ENCODE measurements at places on chromosomes 6 and 20. TPM values are rescaled to one million over a fixed set of nuclear protein-coding genes. Genes with fewer than 3 reads are reported as not detected.

GRM1 gene
- 6.7 TPM for polyA plus RNA-seq

SPDEF gene
- polyA plus RNA-seq = 0.22 TPM

EEF1A2 gene
- 690 TPM for polyA plus RNA-seq

AVP gene
- not detected for polyA plus RNA-seq

SMIM26 gene
- 57.0 TPM for polyA plus RNA-seq

GRCh38 chr6:93474733-93475179 lies 55.4 kb upstream of the EPHA7 start:
- no peak for DNase-seq

DNA sequence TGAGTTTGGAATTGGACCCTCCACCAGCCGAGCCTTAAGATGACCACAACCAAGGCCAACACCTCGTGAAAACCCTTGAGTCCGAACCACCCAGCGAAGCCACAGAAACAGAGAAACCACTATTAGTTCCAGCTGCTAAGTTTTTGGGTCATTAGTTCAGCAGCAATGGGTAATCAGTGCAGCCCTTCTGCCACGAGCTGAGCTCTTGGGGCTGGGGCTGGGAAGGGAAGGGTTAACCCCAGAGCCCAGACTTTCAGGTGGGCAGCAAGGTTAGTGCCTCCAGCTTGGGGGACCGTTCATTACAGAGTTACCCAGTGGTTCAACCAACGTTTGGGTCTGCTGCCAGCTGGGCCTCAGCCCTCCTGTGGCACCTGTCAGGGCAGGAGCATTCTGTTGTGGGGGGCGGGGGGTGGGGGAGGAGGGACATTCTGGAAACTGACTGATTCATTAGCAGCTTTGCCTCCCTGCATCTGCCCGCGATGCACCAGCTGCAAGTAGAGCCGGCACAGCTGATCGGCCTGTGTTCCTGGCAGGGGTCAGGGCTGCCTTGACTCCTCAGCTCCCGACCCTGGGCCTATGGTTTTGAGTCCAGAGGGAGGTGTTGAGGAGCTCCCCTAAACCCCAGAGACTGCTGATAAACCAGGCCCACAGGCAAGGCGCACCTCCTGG lies 52.7 kb downstream of the TGM2 start:
- DNase-seq = no peak

GRCh38 chr6:157961153-157961831 lies 20.4 kb upstream of the SYNJ2 start:
- DNase-seq = peak; percentile 82

DNA sequence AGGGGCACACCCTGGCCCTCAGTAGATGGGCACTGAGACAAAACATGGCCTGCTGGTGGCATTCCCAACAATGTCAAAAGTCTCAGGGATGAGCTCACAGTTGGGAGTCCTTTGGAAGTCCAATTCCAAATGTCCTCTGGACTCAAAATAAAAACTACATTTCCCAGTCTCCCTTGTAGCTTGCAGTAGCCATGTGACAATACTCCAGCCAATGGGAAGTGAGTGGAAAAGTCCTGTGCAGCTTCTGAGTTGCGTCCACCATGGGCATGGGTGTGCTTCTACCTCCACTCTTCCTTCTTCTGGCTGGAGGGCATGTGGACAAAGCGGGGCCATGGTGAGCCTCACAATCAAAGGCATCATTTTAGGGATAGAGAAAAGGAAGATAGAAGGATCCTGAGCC lies 5.8 kb upstream of the ADAM33 start:
- DNase-seq = no peak

- no peak for DNase-seq
Measured at GRCh38 chr6:143609972-143610371, 67.8 kb upstream of the PHACTR2 start.

DNA sequence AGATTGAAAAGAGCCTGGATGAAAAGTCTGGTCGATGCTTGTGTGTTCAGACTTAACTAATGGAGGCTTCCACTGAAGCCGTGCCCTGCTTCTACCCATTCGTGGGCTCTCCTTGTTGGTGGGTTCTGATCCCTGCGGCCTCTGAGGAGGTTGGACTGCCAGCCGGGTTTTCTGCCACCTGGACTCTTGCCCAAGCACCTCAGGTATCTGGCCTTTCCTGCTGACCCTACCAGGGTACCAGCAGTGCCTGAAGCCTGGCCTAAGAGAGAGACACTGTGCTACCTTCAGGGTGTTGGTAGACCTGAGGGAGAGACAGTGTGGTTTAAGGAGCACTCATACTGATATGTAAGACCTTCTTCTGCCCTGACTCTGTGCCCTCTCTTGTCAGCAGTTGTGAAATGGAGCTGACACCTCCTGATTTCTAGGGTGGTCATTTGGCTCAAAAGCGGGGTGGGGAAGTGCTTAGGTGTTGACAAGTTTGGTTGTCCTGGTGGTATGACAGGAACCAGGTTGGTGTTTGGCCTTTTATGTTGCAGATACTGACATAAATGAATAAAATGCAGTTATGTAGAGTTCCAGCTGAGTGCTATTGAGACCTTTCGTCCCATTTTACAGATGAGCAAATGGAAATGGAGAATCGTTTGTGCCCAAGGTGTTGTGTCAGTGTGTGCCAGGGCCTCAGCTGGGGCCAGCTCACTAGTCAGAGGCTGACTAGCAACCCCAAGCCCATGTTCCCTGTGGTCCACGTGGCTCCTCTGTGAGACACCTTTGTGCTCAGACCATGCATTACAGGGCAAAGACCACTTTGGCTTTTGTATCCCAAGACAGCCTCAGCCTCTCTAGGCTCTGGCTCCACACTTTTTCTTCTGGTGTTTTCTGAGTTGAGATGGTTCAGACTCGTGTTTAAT lies 3.1 kb downstream of the PLCG1 start:
- no peak for DNase-seq

DNA sequence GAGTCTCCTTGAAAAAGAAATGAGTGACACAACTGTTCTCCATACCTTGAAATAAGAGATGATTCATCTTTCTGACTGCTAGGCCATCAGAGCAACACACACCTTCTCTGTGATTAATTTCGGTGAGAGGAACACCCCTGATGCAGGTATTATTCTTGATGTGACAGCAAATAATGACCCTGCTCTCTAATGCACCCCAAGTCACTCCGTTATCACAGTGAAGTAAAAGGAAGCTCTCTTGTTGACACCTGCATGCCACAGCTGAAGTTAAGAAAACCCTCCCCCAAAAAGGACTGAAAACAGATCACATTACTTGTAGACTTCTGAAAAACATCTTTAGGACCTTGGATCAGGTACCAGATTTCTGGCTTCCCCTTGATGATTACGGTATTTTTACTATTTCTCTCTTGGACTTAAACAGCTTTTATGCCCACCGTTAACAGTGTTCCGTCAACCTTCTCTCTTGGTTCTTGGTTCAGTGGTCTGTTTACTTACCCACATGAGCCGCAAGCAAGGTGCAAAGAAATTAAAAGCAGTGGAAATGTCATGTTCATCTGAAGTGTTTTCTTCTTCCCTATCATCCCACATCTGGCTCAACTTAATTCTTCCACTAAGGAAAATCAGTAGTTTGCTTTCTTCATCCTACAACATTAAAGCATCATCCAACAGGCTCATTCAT lies 249.7 kb downstream of the GMPR start:
- no peak for DNase-seq

DNA sequence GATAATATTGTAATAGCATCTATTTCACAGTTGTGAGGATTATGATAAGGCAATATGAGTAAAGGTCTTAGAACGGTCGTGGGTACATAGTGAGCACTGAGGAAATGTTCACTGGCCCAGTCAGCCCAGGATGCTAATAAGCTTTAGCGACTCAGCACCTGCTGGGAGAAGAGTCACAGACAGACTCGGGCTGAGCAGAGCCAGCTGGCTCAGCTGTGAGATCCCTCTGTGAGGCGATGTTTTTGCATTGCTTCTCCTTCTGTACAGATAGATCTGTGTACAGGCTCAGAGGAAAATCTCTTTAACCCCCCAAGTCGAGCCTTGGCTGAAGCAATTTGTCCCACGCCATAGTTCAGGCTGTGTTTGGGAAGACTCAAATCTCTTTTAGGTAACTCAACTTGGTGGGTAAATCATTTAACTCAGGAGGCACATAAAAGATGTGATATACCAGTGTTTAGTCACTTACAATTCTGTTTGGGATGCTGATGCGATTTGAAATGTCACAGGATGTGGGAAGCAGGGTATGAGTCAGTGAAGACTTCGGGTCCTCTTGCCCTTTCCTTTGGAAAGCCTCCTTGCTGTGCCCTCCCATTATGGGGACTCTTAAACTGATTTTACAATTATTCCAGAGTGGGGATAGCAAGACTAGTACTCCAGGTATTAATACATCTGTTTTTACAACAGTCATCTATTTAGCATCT lies 53.1 kb downstream of the PHACTR1 start:
- DNase-seq = no peak

DNA sequence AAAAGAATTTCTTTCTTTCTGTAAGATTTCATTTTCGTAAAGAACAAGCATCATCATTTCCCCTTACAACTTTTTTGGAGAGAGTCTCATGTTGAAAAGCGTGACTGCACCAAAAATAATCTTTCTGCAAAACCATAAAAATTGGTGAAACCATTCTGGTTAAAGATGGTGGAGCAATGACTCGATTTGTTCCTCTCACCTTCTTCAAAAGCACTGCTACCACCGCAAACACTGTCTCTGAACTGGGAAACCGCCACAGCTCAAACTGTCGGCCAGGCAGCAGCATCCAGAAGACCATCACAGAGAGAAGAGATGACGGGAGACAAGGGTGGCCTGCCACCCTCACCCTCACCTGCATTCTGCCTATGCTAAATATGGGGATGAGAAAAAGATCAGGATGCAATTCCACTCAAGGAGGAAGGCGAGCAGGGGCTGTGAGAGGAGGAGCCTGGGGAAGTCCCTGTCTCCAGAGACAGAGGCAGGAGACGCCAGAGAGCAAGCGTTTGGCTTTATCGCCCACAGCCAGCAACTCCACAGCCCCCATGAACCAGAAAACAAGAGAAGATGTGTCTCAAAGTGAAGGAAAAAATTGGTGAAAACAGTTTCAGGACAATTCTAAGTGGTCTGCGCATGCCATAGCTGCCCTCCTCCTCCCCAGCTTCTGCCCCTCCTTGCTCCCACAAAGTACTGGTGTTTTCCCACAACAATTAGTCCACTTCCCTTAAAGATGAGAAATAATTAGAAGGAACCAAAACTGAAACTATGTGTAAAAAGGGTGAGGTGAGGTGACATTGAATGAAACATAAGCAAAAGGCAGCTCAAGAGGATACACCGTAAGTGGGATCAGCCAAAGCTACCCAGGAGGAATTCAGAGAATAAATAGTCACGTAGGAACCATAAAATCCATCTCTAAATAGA lies 255.5 kb downstream of the KIF16B start:
- no peak for DNase-seq

DNA sequence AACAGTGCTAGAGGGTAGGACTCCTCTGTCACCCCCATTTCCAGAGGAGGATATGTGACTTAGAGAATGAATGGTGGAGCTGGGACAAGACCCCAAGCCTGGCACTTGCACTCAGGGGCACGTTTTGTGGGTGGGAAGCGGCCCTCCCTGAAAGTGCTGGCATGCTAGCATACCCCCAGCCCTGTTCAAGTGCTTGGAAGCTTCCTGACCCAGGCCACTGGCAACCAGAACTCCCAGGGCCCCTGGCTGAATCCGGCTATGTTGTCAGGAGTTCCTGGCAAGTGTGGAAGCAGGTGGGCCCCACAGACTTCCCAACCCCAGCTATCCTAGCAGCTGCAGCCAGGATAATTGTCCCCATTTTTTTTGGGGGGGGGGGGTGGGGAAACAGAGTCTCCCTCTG lies 35.6 kb upstream of the TGM2 start:
- DNase-seq = no peak

GRCh38 chr6:31797588-31797987 lies 2.0 kb upstream of the VARS1 start:
- DNase-seq = no peak

- no peak for DNase-seq
Measured at GRCh38 chr6:116445102-116445501, 16.1 kb upstream of the CALHM6 start.

DNA sequence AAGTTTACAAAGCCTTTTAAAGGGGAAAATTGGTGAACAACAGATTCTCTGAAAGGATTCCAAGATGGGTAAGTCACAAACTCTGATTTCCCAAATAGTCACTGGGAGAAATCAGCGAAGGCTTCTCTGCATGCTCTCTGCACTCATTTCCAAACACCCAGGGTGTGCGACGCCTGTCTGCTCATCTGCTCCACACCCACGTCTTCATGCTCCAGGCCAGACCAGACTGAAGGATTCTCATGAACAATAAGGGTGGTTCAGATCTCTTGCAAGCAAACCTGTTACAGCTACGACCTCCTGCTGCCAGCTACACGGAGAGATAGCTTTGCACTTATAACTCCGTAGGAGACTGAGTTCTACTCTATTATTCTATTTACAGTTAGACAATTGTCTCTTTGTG lies 1.4 kb downstream of the MC3R start:
- DNase-seq = no peak

DNA sequence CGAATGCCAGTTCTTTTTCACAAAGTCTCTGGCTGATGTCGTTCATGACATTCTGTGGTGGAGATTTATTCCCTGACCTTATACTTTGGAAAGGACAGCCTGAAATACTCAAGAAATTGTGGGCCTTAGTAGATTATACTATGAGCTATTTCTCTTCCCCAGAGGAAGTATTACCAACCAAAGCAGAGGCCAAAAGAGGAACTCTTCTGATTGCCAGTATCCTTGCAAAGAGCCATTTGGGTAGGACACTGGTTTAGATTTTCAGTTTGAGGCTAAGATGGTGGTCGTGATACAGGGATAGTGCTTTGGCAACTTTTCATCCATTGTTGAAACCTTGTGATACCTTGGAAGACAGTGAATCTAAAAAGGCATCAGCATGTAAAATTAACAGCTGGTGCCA lies 327.3 kb downstream of the HACE1 start:
- no peak for DNase-seq

DNA sequence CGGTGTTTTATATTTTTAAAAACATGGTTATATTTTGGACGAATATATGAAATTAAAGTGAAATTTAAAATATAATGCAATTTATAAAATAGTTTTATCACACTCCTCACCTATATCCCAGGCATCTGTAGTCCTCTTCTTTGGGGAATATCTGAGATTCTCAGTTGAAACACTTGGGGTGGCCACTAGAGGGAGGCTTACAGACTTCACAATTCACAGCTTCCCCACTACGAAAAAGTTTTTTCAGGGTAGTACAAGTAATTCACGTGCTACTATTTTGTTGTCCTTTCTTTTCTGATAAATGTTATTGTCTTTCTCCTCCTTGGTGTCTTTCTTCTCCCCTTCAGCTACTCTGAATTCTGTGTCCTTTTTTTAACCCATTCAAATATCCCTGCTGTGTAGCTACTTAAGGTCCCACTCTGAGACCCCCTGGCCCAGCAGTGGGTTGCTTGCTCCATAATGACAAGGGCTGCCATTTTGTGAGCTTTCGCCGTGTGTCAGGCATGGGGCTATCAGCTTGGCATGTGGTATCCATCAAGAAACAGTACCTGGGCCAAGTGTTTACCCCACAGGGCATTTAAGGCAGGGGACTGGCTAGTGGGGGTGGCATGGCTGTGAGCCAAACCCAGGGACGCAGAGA lies 43.6 kb upstream of the PHACTR3 start:
- no peak for DNase-seq

- DNase-seq = no peak
Measured at GRCh38 chr6:85278466-85279035, 171.3 kb upstream of the NT5E start.

GRCh38 chr6:109865968-109866367 lies 112.1 kb upstream of the GPR6 start:
- no peak for DNase-seq
